Immature natural killer cell (primary cell): ENCODE measurements at places on chromosomes 16 and 17. TPM values are rescaled to one million over a fixed set of nuclear protein-coding genes. Genes with fewer than 3 reads are reported as not detected.
A peak's percentile ranks its signal among the peaks of the same experiment; 100 is the strongest.

DNA sequence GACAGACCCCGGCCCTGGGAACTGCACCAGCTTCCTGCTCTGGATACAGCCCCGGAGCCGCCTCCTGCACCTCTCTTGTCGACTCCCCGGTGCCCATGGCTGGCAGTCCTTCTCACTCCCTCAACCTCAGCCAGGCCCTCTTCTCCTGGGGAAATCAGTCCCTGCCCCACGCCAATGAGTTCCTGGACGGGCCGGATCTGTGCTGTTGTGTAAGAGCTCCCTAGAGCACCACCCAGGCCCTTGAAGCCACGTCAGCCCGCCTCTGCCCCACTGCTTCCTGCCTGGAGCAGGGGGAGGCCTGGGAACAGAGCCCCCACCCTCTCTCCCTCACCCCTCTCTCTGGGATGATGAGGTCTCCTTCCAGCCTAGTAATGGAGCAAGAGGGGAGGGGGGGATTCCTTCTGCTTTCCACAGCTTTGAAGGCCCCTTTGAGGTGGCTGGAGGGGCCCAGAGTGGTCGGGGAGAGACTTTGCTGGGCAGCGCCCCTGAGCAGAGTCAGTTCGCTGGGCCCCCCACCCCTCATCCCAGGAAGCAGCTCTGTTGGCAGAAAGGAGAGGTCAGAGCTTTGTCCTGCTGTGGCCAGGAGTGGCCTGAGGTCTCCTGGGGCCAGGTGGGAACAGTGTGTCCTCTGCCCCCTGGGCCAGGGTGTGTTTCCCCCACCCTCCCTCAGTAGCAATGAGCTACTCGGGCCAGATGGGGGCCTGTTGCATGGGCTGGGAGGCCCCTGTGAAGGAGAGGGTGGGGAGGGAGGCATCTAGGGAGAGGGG, 3.8 kb downstream of the PRR29 start:
- DNase-seq: no peak

The KRTAP4-3 gene
- polyA plus RNA-seq: not detected

The FOXO3B gene
- polyA plus RNA-seq: not detected

DNA sequence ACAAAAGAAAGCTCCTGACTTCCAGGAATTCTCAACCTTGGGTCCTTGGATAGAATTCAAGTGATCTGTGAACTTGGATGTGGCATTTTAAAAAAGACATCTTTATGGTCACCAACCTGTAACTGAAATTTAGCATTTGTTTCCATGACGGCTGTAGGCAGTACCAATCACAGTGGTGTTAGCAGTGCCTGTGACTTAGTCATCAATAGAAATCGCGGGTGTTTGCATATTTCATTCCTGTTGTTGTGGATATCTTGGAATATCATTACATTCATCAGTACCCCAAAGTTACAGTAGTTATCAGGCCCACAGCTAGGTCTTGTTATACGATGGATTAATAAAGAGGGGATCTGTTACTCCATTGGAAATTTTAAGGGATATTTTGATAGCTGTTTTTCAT, 81.6 kb downstream of the CMIP start:
- DNase-seq: no peak

GRCh38 chr17:15884731-15885130, 60.2 kb upstream of the ADORA2B start:
- DNase-seq: no peak

The CD300LG gene
- not detected for polyA plus RNA-seq

DNA sequence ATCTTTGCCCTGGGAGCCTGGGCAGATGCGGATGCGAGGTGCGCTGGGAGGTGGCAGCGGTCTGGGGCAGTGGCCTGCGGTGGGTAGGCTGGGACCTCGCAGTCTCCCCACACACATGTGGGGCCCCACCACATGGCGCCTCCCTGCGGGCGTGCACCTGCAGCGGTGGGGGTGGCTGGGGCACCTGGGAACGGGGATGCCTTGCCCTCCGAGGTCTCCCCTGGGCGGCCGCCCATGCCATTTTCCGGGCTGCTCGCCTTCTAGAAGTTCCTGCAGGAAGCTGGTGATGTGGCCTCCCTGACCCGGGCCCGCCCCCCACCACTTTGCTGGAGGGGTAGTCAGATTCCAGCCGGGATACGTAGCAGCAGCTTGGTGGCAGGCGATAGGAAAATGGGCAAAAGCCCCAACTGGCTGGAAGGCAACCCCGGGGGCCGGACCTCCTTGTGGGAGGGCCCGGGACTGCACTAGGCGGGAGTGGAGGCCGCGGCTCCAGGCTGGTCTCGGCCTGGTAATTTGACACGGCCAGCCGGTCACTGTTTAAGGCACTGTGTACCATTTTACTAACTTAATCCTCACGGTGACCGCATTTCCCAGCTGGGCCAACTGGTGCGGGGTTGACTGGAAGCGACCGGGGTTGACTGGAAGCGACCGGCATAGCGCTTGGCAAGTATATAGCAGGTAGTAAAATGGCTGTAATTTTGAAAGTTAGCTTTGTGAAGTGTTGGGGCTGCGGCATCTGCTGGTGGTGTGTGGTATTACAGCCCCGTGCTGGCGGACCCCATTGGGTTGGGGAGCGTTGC, 38.5 kb downstream of the IGF2BP1 start:
- no peak for DNase-seq

GRCh38 chr16:83967838-83968305, at the start of gene NECAB2:
NECAB2 (plus strand) TSS chr16:83968244; CDS start chr16:83968649, 405 bp downstream.
- no peak for DNase-seq

DNA sequence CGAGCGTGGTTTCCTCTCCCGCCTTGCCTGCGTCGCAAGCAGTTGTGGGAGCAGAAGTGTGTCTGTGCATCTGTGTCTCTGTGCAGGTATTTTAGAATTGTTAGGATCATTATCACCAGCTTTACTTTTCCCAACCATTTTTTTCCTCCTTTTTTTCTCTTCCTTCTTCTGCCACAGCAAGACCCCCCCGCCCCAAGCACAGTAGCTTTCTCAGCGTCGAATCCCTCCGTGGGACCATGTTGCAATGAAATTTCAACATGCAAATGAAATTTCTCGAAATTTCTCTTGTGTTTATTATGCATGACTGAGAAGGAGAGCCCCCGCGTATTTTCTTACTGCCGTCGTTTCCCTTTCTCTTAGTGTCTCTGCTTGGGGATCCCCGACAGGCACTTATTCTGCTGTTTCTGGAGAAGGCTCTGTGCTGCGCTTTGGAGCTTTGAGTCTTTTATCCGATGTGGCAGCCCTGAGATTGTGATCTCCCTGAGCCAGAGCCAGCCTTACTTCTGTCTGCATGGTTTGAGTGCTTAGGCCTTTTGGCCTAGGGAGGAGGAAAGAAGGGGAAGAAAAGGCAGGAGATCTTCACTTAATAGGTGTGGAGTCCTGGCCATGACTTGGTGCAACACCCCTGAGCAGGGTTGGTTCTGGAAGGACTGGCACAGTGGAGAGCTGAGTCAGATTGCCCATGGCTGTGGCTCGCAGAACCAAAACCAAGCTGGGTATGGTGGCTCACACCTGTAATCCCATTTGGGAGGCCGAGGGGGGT, 5.0 kb downstream of the ARMC7 start:
- DNase-seq: no peak

DNA sequence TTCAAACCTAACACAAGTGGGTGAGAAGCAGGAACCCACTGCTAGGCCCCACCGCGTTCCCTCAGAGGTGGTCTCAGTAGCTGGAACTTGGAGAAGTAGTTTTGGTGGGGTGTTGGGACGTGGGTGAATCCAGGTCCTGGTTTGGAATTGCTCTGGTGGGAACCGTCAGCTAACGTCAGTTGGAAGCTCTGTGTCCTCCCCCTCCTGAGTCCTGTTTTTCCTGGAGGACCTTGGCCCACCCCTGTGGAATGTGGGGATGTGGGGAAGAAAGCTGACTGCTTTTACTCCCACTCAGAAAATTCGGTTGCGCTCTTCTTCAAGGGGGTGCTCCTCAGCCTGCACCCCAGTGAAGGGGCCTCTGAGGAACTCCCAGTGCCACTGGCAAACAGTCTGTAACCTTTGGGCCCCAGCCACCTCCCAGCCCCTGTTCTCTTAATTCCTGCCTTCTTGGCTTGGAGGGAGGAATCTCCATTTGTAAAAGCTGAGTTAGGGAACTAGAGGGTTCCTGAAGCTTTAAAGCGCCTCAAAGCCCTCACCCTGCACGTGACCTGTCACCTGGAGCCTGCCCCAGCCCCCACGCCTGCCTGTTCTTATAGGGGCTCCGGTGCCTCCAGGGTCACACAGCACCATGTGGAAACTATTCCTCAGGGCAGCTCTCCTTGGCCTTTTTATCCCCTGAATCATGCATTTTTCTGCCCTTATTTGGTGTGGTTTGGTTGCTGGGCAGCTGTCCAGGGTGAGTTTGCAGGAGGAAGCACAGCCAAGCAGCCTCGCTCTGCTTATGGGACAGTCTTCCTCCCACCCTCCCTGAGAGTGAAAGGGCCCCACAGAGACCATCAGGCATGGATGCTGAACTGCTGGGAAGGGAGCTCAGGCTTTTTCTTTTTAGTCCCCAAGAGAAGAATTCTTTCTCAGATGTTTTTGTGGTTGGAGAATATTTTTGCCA, 16.2 kb upstream of the NAGLU start:
- no peak for DNase-seq

- DNase-seq: no peak
Observed at GRCh38 chr17:65467156-65467555, 94.3 kb downstream of the AXIN2 start.

- DNase-seq: no peak
Observed at GRCh38 chr17:2929881-2930533, 133.4 kb downstream of the OR1D5 start.

The SEZ6 gene
- polyA plus RNA-seq: 0.71 TPM

The RNPS1 gene
- 179 TPM for polyA plus RNA-seq

DNA sequence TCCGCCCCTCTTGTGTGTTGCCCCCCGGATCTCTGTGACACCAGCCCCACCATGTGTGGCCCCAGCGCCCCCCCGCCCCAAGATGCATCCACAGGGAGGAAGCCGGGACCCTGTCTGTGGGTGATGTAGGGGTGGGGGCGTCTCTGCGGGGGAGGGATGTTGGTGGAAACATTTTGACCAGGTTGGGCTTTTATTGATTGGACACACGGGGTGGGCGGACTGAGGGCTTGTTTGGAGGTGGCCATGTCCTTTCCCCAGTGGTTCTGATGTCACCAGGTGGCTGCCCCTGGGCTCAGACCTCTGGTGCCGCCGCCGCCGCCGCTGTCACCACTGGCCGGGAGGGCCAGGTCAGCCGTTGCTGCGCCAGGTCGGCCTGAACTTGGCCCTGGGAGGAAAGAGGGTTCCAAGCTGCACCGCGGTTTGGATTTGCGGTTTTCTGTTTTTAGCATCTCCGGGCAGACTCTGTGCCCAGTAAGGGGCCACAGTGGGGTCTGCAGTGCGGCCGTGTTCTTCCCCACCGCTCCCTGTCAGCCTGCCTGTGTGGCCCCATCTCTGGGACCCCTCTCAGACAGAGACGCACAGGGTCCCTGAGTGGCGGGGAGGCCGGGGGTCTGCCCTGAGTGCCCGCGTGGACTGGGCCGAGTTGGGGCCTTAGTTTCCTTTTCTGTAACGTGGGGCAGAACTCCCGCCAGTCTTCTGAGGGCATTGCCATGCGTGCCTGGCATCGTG, 19.8 kb downstream of the GSE1 start:
- no peak for DNase-seq

DNA sequence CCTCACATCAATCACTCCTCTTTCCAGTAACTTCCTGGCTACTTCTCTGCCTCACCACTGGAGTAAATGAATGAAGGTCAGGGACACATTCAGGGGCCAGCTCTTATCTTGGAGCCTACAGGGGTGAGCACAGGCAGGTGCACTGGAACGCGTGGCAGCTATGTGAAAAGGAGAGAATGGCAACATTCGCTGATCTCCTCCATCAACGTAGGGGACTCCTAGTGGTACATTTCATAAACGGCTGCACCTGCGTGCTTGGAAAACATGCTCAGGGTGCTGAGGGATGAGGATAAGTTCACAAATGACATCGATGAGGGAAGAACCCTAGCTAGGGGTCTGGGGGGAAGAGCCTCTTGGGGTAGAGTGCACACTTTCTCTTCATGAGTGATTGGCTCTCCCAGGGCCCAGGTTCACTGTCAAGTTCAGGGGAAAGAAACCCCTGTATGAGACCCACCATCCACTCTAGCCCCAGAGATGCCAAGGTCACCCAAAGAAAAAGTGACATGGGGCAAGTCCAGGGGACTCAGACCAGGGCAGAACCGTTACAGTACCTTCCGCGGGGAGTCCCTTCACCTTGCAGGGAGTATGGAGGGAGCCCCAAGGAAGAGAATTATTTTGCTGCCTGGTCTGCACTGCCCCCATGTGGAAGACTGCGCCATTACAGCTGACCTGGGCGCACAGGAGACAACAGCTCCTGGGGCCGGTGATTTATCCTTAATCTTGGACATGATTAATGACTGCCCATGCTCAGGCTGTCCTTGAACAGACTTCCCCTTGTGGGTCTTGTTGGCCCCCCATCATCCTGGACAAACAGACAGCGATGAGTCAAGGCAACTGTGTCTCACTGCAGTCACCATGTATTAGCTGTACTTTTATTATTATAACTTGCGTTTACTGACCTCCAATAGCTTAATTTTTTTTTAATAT, 30.1 kb downstream of the VAC14 start:
- peak; percentile 24 for DNase-seq

GRCh38 chr16:89112377-89113151, 18.9 kb downstream of the ACSF3 start:
- no peak for DNase-seq

- DNase-seq: no peak
Observed at GRCh38 chr17:21397341-21398190, 21.4 kb downstream of the KCNJ12 start.

DNA sequence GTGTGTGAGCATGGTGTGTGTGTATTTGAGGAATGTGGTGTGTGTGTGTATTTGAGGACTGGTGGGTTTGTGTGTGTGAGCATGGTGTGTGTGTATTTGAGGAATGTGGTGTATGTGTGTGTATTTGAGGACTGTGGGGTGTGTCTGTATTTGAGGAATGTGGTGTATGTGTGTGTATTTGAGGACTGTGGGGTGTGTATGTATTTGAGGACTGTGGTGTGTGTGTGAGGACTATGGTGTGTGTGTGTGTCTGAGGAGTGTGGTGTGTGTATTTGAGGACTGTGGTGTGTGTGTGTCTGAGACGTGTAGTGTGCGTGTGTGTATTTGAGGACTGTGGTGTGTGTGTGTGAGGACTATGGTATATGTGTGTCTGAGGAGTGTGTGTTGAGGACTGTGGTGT, 18.0 kb upstream of the CACNG1 start:
- DNase-seq: no peak

GRCh38 chr17:36928471-36929345, 8.6 kb upstream of the LHX1 start:
- no peak for DNase-seq

The RUNDC3A gene
- not detected for polyA plus RNA-seq

The NTN3 gene
- not detected for polyA plus RNA-seq

DNA sequence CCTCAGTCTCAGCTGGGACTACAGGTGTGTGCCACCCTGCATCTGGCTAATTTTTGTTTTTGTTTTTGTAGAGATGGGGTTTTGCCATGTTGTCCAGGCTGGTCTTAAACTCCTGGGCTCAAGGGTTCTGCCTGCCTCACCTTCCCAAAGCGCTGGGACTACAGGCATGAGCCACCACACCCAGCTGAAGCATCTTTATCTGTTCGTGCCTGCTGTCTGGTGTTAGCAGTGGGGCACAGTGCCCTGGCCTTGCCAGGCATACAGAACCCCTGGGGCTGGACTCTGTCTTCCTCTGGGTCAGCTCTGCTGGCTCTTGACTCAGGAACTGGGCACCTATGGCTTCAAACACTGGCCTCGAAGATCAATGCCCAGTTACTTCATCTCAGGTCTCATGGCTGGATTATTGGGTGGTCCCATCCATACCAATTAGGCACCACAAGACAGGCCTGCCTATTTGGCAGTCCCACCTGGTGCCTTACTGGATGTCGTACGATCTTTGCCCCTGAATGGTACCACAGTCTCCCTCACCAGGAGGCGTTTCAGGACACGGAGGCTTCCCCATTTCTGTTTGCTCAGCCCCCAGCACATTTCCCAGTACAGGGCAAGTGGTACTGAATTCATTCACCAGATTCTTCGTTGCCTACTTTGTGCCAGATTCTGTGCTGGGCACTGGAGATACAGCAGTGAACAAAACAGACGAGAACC, 99.3 kb downstream of the RAB11FIP4 start:
- DNase-seq: no peak

The TBC1D3D gene
- polyA plus RNA-seq: not detected
